ENCODE measurements at places on chromosomes 12 and 14.

DNA sequence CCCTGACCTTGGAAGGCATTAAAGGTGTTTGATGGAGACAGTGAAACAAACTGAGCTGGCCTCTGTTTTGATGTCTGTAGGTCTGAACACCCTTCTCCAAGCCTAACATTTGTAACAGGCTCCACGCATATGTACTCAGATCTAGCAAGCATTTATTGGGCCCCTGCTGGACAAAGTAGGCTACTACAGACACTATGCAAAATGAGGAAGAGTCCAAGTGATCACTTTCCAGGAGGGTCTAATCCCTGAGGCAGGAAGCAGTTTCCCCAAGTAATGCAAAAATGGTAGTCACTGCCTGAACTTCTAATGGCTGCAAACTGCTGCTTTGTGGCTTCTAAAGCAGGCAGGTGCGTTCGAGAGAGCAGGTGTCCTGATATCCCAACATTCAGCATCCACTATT lies 405.8 kb downstream of the MED13L start:
- DNase-seq = peak; percentile 61

GRCh38 chr12:2804393-2805142 lies 7.9 kb upstream of the ITFG2 start:
- DNase-seq = no peak

DNA sequence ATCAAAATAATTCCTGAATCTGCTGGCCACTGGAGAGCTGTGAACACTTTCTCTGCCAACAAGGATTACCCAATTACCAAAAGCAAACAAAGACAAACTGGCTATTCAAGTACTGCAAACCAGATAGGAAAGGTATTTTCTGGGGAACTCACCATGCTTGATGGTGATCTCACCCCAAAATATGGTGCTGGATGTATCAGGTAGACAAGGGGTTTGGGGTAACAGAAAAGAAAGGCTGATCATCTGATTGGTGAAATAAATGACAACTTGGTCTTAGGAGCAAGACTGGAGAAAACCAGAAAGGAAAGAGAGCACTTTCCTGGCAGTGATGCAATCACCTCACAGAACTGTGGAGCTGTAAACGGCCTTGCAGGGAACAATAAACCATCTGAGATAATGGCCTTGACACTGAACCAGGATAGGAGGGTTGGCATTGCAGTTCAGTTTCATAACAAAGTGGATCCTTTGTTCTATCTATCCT lies 31.0 kb upstream of the NPFF start:
- DNase-seq = no peak

GRCh38 chr12:62703011-62703380 lies 232.0 kb downstream of the PPM1H start:
- DNase-seq = no peak

DNA sequence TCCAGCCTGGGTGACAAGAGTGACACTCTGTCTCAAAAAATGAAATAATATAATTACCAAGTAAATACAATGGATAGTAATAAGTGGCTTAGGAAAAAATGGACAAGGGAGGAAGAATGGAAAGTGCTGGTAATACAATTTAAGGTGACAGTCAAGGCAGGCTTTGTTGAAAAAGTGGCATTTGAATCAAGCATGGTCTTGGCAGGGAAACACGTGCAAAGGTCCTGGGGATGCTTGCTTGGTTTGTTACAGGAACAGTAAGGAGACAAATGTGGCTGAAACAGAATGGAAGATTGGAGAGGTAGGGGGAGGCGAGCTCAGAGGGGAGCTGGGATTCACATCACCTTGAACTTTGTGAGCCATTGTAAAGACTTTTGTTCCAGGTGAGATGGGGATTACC lies 153.2 kb downstream of the TMEM132C start:
- DNase-seq = no peak

GRCh38 chr12:116664085-116664484 lies 73.8 kb downstream of the SPRING1 start:
- DNase-seq = no peak

DNA sequence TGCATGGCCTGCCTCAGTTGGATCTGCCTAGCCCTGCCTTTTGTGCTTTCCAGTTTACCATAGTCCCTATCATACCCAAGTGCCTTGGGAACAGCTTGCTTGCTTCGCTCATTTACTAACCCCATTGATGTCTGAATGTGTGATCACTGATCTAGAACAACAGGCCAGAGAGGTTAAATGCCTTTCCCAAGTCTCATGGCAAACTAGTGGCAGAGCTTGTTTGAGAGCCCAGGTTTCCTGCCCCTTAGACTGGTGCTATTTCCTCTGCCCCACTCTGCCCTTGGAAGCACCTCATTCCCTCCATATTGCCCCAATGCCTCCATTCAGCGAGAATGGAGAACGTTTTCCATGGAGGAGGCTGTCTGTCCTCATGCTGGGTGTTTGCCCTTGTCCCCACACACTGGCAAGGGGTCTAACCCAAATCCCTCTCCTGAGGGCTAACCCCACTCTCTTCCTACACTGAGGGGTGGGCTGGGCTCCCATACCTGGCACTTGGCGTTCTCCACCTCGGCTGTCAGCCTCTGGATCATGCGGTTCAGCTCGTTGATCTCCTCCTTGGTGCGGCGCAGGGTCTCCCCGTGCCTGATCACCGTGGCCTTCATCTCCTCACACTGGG lies 19.8 kb downstream of the KRT7 start:
- no peak for DNase-seq

DNA sequence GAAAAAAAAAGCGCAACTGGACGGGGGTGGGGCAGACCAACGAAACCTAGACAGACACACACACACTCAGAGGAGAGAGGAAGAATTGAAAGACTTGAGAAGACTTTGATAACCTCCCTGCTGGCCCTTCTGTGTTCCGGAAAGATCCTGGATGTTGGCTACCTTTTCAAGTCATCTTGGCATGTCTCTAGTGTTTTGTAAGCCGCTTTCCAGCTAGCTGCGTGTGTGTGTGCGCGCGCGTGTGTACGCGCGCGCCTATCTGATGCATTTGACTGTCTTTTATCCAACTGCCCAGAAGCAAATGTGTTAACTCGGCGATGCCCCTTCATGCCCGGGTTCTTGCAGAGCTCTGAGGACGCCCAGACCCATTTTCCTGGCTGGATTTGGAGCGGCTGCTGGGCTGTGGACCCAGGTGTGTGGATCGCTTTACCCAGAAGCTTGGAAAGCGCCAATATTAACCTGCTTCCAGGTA lies 664 bp downstream of the LRFN5 start:
- no peak for DNase-seq

- DNase-seq = no peak
These were observed 309.0 kb upstream of the AMIGO2 start for GRCh38 chr12:47388712-47389111.

- no peak for DNase-seq
These were observed 36.6 kb downstream of the DCAF4 start for GRCh38 chr14:72962829-72963312.

DNA sequence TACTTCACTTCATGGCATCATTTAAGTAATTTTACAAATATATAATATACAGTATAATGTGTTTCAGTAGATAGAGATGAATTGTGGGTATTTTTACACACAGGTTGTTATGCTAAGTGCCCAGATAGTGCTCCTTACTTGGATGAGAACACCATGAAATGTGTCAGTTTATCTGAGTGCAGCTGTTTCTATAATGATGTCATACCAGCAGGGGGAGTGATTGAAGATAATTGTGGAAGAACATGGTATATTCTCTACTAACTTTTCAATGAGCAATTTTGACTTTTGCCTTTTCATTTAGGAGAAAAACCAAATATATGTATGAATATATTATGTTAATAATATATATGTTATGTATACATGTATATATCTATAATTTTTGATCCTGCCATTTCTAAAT lies 221.6 kb downstream of the LRRK2 start:
- no peak for DNase-seq

DNA sequence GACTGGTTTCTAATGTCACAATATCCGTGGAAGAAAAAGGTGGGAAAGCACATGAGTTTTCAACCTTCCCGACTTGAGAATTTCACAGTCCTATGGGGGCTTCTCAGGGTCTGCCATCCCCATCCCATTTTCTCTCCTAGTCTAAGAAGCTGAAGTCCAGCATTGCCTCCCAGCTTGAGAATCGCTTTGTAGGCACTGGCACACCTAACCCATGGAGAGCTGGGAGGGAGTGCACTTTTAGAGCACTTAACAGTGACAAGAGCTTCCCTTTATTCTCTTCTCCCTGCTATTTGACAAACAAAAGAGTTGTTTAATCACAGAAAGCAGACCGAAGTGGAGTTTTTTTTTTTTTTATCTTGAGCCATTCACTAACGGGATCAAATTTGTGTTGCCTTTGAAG lies 22.8 kb upstream of the SRRM4 start:
- DNase-seq = no peak

Measured in WERI-Rb-1 (cell line).